NCI-H524 (cell line): ENCODE measurements at places on chromosomes 3 and 15.

- no peak for DNase-seq
Observed at GRCh38 chr3:20055842-20056241, 15.6 kb downstream of the KAT2B start.

DNA sequence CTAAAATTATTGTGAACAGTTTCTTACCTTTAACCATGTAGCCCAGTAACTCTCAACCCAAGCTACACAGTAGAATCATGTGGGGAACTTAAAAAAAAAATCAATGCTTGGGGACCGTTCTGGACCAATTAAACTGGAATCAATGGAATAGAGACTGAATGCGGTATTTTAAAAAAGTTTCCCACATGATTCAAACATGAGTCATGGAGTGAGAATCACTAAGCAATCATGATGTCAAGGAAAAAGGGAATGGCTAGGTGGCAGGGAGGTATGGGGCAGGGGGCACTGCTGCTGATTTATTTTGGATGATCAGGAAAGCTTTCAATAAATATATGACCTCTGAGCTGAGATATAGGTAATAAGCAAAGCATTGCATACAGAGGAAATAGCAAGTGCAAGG is 250.5 kb upstream of the RORA start:
- no peak for DNase-seq

DNA sequence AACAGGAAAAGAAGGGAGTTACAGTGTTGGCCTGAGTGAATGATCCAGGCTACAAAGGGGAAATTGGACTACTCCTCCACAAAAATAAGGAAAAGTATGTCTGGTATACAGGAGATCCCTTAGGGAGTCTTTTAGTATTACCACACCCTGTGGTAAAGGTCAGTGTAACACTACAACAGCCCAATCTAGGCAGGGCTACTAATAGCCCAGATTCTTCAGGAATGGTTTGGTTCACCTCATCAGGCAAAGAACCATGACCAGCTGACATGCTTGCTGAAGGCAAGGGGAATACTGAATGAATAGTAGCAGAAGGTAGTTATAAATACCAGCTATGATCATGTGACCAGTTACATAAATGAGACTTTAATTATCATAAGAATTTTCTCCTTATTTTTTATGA is 372.6 kb upstream of the ATP11B start:
- DNase-seq: no peak

DNA sequence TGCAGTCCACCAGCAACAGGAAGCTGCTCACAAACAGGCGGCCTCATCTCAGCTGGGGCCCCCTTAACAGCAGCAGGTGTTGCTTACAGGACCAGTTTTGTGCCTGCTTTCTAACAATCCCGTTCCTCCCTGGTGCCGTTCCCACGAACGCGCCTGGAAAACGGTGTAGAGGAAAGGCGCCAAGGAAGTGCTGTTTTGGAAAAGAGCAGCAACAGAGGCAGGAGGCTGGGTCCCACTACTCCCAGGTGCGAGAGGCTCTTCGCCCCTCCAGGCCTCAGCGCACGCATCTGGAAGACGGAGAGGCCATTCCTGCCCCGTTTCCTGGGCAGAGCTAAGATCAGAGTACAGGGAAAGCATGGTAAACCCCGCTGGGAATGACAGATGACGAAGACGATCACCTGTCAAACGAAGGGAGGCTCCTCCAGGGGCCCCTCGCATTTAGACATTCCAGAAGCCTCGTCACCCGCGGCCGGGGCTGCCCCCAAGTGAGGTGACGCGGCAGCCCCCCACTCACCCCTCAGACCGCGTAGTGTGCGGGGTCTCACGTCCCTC is 603 bp downstream of the SCAPER start:
- peak; percentile 74 for DNase-seq

- DNase-seq: no peak
Observed at GRCh38 chr3:16404349-16404895, 109.1 kb downstream of the RFTN1 start.

DNA sequence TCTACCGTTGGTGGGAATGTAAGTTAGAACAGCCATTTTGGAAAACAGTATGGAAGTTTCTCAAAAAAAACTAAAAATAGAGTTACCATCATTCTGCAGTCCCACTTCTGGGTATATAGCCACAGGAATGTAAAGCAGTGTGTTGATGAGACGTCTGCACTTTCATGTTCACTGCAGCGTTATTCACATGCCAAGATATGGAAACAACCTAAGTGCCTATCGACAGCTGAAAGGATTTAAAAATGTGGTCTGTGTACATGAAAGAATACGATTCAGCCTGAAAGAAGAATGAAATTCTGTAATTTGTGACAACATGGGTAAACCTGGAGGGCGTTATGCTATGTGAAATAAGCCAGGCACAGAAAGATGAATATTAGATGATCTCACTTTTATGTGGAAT is 157.7 kb downstream of the THSD4 start:
- no peak for DNase-seq

- DNase-seq: no peak
Observed at GRCh38 chr15:52419494-52419893, 109.2 kb downstream of the MYO5A start.

DNA sequence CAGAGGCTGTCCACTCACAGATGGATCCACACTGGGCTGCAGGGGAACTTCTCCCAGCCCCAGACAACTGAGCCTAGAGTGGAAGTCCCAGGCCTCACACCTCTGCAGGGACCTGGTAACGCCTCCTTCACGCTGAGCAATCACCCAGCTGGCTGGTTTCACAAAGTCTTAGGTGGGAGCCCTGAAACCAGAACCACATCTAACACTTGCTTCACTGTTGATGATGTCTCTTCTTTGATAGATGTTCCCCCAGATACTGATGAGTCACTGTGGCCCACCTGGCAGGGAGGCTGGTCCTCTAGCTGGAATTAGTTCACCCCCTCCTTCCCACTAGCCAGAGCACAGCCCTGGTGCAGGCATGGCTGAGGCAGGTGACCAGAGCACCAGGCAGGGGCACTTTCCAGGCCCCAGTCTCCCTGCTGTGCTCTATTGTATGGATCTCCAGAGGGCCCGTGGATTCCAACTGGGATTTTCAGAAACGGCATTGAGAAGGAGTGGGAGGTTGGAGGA is 33.5 kb downstream of the MYL3 start:
- DNase-seq: no peak

DNA sequence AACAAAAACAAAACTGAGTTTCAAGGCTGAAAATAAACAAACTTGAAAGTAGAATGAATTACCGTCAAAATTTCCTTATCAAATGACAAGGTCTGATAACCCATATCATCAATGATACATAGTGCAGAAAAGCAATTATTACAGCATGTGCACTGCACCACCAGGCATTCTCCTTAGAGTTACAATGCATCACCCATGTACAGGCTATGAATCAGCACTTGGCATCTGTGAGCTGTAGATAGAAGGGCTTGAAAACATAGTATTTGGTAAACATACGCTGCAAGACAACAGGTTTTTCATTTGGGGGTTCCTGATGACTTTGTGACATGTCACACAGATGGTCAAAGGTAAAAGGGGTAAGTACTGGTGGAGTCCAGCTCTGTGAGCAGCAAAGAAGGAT is 265.1 kb downstream of the CTNNB1 start:
- no peak for DNase-seq

DNA sequence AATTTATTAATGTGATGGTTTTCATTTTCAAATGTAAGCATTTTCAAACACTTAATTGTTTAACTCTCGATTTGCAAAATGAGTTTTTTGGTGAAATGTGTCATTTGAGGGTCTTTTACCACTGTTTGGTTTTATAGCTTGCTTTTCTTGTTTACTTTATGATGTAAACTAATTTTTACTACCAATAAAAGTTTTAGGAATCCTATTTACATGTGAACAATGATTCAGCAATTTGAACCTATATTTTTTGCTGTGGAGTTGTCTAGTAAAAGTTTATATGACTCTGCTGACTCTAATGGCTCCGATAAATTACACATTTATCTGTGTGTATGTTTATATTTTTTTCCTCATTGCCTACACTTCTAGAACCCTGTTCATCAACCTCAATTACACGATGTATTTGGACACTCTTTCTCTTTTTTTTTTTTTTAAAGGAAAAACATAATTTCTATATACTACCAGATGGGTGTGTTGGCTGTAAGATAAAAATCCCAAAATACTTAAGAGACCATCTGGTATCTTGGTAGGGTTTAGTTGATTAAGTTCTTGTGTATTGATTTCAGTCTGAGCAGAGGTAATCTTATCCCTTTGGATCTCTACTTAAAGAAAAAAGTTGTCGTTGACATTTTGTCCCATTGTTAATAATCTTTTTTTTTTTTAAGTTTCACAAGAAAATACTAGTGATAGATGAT is 89.5 kb downstream of the PTPRG start:
- peak; percentile 7 for DNase-seq

- DNase-seq: no peak
Observed at GRCh38 chr15:39191871-39192291, 389.0 kb upstream of the THBS1 start.

- DNase-seq: no peak
Observed at GRCh38 chr3:191306428-191306827, 22.8 kb upstream of the CCDC50 start.

DNA sequence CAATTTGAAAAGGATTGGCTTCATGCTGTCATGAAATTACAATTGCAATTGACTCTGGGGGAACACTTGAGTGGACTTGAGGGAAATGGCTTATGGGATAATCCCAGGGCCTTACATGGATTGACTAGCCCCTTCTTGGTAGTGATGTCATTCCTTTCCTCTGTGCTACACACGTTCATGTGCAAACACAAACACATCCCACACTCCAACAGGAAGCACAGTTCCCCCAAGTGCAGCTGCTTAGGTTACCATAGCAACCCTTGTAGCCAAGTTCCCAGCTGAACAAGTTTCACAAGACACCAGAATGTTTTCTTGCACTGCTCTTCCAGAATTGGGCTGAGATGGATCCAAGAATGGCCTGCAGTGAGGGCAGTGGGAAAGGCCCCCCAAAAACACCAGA is 217.0 kb downstream of the ZNF621 start:
- no peak for DNase-seq

GRCh38 chr3:191047930-191048329 is 151.1 kb upstream of the OSTN start:
- no peak for DNase-seq

DNA sequence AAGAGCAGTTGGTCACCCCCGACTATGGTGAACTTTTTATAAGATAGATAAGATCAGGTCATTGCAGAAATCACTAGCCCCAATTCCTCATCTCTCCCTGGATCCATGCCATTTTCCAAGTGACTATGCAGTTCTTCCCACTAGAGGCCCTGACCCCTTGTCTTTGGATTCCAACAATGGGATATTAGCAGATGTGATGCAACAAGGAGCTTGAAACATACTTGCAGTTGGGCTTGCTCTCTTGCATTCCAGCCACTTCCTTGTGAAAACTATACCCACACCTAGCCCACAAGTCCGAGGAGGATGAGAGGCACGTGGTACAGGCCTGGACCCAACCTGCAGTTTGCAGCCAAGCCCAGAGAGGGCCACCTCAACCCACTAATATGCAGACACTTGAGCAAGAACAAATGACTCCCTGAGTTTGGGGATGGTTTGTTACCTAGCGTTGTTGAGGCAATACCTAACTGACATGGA is 60.6 kb downstream of the SUCLG2 start:
- no peak for DNase-seq

DNA sequence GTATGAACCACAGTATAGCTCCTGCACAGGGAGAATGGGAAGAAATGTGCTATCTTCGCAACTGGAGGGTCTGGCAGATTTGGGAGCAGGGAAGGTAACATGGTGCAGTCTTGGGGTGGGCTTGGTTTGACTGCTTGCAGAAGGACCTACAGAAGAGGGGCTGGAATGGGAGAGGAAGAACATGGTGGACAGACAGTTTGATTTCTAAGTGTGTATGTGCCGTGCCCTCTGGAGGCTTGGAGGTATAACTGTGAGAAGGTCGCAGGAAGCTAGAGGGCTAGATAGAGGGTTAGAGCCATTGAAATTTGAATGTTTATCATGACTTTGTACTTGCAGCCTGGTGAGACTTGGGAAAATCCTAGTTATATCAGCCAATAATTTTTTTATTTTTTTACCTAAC is 169.2 kb downstream of the SQOR start:
- DNase-seq: no peak

DNA sequence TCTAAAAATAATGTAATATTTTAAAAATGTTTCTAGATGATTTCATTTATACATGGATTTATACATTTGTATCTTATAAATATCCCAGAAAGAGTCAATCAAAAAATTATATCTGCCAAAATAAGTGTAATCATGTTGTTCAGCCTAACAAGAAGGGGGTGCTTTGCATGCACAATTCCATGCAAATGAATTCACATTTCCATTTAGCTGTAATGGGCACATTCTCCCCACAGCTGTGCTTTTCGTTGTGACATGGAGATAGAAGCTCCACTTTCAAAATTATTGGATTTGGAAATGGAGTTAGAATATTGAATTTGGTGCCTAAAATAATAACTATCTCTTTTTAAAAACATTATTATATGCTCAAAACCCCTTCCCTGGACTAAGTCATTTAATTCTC is 270.6 kb downstream of the PTPRG start:
- no peak for DNase-seq

DNA sequence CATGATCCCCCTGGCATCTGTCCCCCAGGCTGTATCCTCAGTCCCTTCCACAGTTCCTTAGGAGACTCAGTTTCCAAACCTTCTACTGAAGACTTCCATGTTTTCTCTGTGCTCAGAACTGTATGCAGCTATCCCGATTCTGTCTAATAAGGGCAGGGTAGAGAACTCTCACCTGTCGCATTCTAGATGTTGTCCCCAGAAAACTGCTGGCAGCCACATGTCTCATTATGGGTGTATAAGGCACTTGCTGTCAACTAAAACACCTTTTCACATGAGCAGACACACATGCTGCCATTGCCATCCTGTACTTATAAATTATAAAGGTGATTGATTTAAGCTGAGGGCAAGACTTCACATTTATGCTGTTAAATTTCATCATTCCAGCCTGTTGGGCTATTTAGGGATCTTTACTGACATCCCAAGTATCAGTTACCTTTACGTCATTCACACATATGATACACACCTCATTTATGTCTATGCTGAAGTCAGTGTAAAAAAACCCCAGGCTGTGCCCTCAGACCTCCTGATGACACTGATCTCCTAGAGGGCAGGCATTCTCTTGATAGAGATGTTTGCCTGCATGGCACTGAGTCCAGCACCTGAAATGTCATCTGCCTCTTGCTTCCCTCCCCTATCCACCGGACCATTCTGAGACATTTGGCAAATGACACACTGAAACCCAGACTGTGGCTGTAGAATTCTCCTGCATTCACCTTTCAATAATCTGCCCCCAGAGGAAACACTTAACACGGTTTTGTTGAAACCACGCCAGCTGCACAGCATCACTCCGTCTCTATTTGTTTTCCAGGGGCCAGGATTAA is 35.8 kb downstream of the BTD start:
- peak; percentile 33 for DNase-seq

DNA sequence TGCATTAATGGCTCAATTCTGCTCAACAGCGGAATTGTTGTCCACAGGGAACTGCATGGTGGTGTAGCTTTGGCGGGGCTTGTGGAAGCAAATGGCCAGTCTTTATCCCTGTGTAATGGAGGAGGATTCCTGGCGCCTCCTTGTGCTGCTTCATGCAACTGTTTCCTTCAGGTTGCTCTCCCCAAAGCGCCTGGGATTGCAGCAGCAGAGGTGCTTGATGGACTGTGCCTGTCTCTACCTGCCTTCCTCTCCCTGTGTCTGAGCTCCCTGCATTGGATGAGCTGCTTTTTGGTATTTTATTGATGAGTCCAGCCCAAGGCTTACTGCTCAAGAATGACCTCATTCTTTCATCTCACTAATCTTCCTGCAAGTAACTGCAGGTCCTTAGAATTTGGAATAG is 72.9 kb upstream of the NDN start:
- DNase-seq: no peak
